ENCODE measurements at places on chromosomes 1 and 21.

DNA sequence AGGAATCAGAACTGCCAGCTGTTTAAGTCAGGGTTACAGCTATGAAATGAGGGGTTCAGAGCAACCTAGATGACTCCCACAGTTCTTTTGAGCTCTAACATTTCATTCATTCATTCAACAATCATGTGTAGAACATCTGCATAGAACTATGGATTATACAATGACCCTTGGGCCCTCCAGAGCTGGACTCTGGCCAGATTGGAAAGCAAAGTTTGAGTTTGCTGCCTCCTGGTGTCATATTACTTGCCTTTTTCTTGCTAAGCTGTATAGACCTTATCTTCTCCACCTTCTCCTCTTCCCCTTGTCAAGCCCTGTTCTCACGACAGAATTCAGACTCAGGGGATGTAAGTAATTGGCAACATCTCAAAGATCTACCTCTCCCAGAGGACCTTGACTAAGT lies 4.0 kb downstream of the CASQ2 start:
- H3K36me3 ChIP-seq: no peaks in the 10 kb centered on the region
- peak; percentile 36 for DNase-seq
- H3K4me3 ChIP-seq: no peak overlapping the region
- no peaks in the 10 kb centered on the region for H3K4me1 ChIP-seq
- no peaks in the 10 kb centered on the region for H3K27me3 ChIP-seq

DNA sequence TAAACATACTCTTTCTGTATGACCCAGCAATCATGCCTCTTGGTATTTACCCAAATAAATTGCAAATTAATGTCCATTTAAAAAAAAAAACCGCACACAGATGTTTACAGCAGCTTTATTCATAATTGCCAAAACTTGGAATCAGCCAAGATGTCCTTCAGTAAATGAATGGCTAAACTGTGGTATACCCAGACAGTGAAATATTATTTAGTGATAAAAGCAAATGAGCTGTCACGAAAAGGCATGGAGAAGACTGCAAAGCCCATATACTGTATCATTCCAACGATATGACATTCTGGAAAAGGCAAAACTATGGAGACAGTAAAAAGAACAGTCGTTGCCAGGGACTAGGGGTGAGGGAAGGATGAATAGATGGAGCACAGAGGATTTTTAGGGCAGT lies 77.0 kb upstream of the FAM20B start:
- no peak overlapping the region for H3K27ac ChIP-seq
- H3K4me3 ChIP-seq: no peak overlapping the region
- H3K27me3 ChIP-seq: no peaks in the 10 kb centered on the region
- no peak for DNase-seq
- H3K4me1 ChIP-seq: no peaks in the 10 kb centered on the region

DNA sequence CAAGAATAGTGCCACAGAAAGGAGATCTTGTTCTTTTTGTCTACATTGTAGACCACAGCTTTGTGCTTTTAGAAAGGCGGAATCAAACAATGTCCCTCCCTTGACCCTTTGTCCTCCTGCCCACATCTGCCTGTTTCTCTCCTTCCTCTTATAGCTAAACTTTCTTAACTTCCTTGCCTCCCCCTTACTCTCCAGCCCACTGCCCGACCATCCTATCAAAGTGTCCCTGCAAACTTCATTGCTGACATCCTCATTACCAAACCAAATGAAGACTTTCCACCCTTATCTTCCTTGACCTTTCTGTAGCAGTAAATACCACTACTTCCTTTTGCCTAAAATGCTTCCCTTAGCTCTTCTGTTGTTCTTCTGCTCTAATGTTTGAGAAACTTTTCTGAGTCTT lies 5.0 kb downstream of the SELP start:
- no peaks in the 10 kb centered on the region for H3K4me1 ChIP-seq
- H3K36me3 ChIP-seq: no peaks in the 10 kb centered on the region
- no peak overlapping the region for H3K4me3 ChIP-seq
- DNase-seq: no peak

DNA sequence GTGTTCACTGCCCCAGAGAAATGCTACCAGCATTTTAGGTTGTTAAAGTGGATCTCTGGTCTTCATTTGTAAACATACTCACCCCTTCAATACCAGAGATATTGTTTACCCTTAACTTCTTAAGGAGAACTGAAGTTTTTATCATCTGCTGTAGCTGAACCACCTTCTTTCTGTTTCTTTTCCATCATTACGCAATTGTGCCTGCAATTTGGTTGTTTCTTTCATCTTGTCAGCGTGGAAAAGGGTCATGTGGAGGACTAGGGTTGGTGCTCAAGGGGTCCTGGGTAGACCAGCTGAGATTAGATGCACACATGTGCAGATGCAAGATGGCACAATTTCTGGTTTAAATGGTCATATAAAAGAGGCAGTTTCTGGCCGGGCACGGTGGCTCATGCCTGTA lies 23.0 kb downstream of the GART start:
- H3K4me1 ChIP-seq: no peaks in the 10 kb centered on the region
- no peaks in the 10 kb centered on the region for H3K27me3 ChIP-seq
- peaks cover 72% of the 10 kb centered on the region for H3K36me3 ChIP-seq
- H3K4me3 ChIP-seq: no peak overlapping the region

- no peaks in the 10 kb centered on the region for H3K36me3 ChIP-seq
- H3K27ac ChIP-seq: no peak overlapping the region
- H3K4me1 ChIP-seq: no peaks in the 10 kb centered on the region
- DNase-seq: no peak
Measured at GRCh38 chr1:175920381-175920780, 177.0 kb upstream of the TNR start.

GRCh38 chr1:65277605-65278347 lies 31.6 kb upstream of the DNAJC6 start:
- no peaks in the 10 kb centered on the region for H3K27me3 ChIP-seq
- no peaks in the 10 kb centered on the region for H3K36me3 ChIP-seq
- no peak for DNase-seq
- H3K27ac ChIP-seq: no peak overlapping the region

Data from A673 (cell line).